ENCODE measurements at places on chromosomes 7 and 10.

GRCh38 chr10:113273181-113274163 lies 279.4 kb upstream of the HABP2 start:
- DNase-seq: no peak

GRCh38 chr7:20104696-20105095 lies 112.5 kb downstream of the MACC1 start:
- no peak for DNase-seq

- DNase-seq: no peak
Observed at GRCh38 chr7:135459951-135460567, 49.8 kb downstream of the CNOT4 start.

DNA sequence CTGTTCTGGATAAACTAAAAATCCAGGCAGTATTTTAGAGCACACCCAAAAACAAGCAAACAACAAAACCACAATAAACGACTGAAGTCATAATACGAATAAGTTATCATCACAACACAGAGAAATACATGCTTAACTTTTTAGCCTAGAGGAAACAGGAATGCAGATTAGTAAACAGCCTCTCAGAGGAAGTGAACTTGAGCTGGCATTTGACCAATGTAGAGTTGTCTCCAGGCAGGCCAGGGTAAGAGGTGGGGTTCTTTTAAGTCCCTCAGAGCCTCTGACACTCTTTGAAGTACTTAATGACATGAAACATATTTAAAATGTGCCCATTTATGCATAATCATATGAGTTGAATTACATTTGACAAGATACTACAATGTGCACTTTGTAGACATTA lies 43.3 kb upstream of the PLXDC2 start:
- no peak for DNase-seq

- no peak for DNase-seq
Observed at GRCh38 chr10:43939389-43939938, 290.8 kb upstream of the ZNF32 start.

DNA sequence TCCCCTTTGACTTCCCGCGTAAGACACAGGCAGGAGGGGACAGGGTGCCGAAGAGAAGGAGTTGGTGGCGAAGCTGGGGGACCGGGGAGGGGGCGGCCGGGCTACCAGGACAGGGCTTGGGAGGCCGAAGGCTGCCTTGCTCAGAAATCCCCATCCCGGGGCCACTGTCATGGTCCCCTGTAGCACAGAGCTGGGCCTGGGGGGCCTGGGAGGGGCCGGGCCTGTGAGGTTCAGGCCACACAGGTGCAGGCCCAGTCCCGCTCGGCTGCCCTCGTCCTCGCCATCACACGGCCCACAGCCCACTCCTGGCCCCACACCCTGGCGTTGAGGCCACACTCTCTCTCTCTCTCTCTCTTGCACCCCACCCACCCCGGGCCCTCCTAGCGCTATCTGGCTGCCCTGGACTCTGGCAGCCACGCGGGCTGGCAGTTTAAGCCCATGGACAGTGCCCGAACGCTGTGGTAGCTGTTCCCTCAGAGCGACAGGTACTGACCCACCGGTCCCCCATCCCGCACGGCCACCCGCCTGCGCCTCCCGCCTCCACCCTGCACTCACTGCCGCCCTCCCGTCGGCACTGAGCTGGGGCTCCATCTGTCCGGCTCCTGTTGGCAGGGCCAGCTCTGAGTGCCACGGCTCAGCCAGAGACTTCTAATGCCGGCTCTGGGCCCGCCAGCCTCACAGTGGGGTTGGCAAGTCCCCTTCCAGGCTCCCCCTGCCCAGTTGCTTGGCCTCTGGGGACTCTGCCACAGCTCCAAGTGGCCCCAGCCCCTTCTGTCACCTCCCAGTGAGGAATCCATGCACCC lies 28.0 kb downstream of the TTYH3 start:
- DNase-seq: no peak

DNA sequence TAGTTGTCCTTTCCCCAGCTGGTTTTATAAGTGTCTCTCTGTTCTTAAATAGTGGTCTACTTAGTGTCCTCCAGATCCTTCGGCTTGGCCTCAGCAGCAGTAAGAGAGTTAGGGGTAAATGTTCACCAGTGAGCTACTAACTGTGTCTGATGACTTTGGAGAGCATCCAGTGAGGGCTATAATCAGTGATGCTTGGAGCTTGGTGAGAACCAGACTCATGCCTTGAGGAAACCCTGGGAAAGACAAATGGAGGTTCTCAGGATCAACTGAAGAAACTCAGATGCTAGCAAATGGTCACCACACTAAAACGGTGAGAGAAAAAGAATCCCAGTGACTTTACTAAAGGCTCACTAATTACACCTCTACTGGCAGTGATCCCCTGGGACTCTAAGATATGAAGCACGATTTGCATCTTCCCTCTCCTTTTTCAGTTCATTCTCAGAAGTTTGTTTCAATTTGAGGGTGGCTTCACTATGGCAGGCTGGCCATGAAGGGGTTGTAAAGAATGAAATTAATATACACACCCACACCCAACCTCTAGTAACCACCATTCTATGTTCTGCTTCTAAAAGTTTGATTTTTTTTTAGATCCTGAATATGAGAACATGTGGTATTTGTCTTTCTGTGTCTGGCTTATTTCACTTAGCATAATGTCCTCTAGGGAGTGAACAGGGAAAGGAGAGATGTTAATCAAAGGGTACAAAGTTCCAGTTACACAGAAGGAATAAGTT lies 177.9 kb downstream of the PDE1C start:
- no peak for DNase-seq

GRCh38 chr10:125217990-125218675 lies 57.8 kb upstream of the CTBP2 start:
- DNase-seq: no peak

- DNase-seq: no peak
Observed at GRCh38 chr7:50037086-50037485, 56.0 kb downstream of the ZPBP start.

All from activated CD4-positive, alpha-beta T cell treated with anti-CD3 and anti-CD28 coated beads for 4 hours (primary cell).